ENCODE measurements at places on chromosomes 1 and 21.
A peak's percentile ranks its signal among the peaks of the same experiment; 100 is the strongest.

GRCh38 chr1:228164561-228165371 is 838 bp upstream of the IBA57 start:
- no peak for DNase-seq

DNA sequence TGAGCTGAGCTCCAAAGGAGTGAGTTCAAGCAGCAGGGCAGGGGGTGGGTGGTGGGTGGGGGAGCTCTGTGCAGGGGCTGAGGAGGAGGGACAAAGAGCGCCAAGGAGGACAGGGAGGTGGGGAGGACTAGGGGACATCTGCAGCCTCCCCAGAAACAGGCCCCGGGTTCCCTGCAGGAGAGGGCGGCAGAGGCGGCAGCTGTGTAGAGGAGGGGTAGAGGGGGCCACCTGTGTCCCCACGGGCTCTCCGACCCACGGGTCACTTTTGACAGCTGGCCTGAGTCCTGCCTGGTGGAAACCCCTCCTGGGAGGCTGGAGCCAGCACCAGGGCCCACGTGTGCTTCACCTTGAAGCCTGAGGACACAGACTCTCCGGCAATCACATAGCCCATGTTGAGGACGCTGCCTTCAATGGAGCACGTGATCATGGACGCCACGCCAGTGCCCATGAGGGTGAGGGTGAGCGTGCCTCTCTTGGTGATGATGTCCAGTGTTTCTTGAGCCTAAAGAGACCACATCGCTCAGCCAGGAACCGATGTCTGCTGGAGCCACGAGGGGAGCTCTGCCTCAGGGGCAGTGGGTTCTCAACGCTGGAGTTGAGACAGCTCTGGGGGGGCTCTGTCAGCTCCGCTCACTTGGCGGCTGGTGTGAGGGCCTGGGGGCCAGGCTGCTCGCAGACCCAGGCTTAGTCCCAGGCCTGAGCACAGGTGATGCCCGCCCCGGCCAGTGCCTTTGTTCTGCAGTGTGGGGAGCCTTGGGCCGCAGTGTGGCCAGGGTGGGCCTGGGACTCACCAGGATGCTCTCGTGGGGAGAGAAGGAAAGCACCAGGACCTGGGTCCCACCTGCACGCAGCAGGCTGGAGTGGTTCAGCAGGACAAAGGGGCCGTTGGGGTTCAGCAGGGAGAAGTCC is 6.6 kb upstream of the TMEM52 start:
- no peak for DNase-seq

- DNase-seq: no peak
These were observed 13.7 kb upstream of the MEX3A start for GRCh38 chr1:156095906-156096508.

DNA sequence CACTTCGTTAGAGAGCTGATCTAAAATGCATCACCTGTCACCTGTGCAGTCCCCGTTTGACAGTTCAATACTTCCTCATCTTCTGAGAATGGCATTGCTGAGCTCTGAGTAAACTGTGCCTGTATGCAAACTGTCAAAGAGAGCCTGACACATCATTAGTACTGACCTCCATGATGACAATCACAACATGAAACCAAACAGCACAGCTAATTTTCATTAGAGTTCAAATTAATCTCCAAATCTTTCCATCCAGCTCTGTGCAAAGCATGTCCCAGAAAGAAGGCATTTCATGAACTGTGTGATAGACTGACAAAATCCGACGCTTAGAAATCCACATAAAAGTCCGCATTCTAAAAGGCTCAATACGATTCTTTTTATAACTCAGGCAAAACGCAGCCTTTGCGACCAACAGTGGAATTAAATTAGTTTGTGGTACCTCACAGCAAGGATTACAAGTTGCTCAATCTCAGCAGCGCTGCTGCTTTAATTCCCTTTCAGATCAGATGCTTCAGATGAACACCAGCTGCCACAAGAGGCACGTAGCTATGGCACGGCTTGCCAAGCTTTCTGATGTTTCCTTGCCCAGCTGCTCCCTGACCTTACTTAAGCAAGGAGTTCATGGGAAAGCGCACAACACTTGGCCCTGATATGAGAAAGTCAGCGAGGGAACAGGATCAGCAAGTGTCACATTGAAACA is 765.5 kb upstream of the PRMT6 start:
- DNase-seq: no peak

GRCh38 chr1:230421481-230421880 is 4.7 kb downstream of the PGBD5 start:
- DNase-seq: no peak

DNA sequence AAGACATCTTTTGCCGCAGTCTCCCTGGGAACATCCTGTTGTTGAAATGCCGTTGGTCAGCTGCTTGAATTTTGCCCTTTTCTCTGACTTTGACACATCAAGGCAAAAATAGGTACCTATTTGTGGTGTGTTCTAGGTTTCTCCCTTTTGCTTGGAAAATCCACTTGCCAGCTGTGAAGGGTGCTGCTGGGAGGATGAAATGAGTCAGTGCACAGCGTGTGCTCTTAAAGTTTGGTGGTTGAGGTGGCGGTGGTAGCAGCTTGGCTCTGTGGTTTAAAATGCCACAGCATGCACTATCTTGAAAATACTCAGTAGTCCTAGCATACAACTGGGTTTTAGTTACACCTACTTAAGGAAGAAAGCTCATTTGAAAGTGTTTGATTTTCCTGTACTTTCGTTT is 183.8 kb downstream of the DHRS3 start:
- DNase-seq: peak; percentile 45

DNA sequence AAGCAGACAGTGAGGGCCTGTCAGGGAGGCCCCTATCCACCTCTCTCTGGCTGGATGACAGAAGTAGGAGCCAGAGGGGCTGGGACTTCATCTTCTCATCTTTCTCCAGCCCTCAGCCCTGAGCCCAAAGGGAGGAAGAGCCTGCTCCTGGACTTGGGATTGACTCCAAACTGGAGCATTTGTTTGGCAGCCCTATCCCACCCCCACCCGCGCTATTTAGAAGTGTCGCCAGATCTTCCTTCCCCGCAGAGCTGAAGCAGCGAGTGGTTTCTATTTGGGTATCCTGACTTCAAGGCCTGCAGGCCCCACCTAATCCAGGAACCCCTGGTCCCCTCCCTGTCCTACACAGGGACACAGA is 9.6 kb downstream of the NES start:
- no peak for DNase-seq

GRCh38 chr1:4076346-4076745 is 176.3 kb upstream of the C1orf174 start:
- DNase-seq: no peak

Data from GM03348 (cell line).